Dermis blood vessel endothelial cell (primary cell): ENCODE measurements at places on chromosomes 7 and 10.
A peak's percentile ranks its signal among the peaks of the same experiment; 100 is the strongest.

- no peak for DNase-seq
These were observed 238.2 kb downstream of the GRID1 start for GRCh38 chr10:86128360-86128759.

- no peak for DNase-seq
These were observed 18.8 kb upstream of the LIPM start for GRCh38 chr10:88783724-88784123.

DNA sequence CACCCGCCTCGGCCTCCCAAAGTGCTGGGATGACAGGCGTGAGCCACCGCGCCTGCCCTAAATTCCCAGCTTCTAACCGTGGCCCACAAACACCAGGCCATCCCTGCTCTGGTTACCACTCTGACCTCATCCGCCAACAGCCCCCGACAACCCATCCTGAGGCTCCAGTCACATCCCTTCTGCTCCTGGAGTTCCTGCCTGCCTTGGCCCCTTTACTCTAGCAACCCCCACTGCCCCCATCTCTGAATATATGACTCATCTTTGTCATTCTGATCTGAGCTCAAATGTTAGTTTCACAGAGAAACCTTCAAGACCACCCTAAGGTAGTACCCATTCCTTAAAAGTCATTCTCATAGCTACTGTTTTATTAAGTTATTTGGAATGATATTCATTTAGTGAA lies 26.6 kb downstream of the RHEB start:
- no peak for DNase-seq

- no peak for DNase-seq
These were observed 587.7 kb downstream of the KCNMA1 start for GRCh38 chr10:77049896-77050295.

DNA sequence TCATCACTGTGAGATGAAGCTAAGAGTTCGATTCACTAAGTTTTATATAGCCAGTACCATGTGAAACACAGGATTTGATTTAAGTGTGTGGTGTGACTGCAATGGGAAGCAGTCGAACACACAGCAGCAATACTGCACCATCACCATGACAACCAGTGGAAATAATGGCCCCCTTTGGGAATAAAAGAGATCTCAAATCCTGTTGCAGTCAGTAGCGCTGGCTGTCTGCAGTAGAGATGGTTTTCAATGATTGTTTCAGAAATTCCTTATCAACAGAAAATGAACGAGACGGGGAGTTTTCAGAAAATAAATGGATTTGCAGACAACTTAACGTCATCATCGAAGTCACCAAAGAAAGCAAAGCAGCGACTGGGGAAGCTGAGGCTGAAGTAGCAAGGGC lies 91.0 kb downstream of the PTPRE start:
- DNase-seq: peak; percentile 75

- DNase-seq: no peak
These were observed 62.9 kb upstream of the CAMK2B start for GRCh38 chr7:44388089-44388970.

- DNase-seq: no peak
These were observed 36.6 kb downstream of the BRAF start for GRCh38 chr7:140888087-140888486.

DNA sequence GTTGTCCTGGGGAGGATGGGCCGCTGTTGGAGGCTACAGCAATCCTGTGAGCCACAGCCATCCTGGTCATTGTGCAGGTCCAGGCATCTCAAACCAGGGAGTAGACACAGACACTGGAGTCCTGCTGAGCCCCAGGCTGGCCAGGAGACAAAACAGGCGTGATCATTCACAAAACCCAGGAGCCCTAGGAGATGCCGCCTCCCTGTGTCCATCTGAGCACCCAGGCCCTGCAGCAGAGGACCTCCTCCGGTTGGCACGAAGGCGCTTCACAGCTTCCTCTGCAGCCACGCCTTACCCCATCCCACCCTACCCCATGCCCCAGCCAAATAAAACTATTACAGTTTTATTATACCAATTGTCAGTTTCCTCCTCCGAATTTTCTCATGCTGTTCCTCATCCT lies 183.6 kb downstream of the PLXNA4 start:
- DNase-seq: no peak

DNA sequence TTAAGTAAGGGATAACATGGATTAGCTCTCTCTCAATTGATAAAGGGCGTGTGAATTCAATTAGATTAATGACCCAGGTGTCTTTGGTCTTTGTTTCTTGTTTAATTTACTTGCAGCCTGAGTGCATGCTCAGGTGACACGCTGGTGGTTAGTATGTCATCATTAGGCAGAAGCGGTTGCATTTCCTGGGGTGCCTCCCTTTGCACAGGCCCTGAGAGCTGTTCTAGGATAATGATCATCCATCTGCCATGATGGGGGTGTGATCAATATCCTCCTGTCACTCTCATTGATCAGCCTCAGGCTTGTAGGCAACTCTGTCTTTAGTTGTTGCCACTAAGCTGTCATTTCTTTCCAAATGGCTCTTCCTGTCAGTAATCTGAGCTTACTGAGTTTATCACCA lies 99.6 kb upstream of the NPS start:
- DNase-seq: no peak

DNA sequence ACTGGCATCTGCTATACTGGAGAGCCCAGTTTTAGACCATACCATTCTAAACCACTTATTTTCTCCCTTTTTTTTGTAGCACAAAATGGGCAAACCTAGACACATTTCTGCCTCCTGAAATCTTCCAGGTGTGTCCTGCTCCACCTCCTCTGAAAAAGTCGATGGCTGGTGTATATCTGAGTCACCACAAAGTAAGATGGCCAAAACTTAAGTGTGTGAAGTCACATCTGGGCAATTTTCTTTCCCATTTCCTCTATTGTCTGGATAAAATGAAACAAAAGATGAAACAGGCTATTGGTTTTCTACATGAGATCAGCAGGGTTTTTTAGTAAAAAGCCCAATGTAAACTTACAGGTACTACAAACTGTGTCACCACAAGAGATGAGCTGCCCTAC lies 65.5 kb downstream of the OSBPL3 start:
- DNase-seq: peak; percentile 42

- no peak for DNase-seq
These were observed 48.8 kb downstream of the PLPP4 start for GRCh38 chr10:120505866-120506265.

GRCh38 chr10:50788951-50789945 lies 49.5 kb downstream of the ASAH2B start:
- peak; percentile 64 for DNase-seq

GRCh38 chr7:2926896-2927405 lies 82.8 kb upstream of the GNA12 start:
- no peak for DNase-seq

GRCh38 chr7:123348690-123349089 lies 148.9 kb upstream of the SLC13A1 start:
- DNase-seq: no peak

- no peak for DNase-seq
These were observed 94.9 kb downstream of the MARCHF5 start for GRCh38 chr10:92385831-92386230.

DNA sequence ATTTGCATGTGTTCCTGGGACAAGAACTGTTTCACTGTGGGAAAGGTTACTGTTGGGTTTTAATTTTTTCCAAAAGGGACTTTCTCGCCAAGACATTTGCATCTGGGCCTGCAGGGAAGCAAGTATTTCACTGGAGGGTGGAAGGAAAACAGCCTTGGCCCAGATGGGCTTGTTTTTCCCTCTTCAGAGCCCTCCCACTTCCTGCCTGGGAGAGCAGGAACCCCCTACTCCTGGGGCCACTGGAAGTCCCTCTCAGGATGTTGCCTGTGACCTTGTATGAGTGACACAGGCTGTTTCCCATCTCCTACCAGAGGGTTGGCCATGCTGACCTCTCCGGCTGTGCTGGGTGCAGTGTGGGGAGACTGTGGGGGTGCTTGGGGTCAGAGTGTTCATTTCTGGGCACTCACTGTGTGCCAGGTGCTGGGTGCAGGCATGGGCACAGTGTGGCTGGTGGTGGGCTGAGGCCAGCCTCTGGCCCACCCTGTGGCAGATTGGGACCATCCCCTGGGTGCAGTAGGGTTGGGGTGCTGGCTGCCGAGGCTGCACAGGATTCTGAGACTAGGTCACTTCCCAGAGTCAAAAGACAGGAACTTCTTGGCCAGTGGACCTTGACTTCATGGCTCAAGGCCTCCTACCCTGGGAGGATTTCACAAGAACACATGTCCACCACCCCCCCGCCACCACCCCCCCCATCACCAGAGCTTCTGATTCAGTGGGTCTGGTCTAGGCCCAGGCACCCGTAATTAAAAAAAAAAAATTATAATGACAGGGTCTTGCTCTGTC lies 10.2 kb downstream of the TSPAN15 start:
- DNase-seq: peak; percentile 56

DNA sequence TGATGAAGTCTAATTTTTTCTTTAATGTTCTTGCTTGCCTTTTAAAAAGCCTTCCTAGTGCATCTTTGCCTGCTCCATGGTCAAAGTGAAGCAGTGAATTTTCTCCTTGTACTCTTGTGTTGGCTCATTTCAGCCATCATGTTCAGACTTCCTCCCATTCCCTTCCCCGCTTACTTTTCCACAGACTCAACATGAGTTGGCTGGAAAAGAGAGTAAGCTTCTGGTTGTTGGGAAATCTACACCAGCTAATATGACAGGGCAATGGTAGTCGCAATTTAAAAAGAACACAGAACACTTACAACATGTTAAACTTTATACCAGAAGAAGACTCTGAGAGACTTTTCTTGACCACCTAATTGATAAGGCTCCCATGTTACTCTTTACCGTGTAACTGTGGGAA lies 24.3 kb upstream of the PDK4 start:
- DNase-seq: no peak

DNA sequence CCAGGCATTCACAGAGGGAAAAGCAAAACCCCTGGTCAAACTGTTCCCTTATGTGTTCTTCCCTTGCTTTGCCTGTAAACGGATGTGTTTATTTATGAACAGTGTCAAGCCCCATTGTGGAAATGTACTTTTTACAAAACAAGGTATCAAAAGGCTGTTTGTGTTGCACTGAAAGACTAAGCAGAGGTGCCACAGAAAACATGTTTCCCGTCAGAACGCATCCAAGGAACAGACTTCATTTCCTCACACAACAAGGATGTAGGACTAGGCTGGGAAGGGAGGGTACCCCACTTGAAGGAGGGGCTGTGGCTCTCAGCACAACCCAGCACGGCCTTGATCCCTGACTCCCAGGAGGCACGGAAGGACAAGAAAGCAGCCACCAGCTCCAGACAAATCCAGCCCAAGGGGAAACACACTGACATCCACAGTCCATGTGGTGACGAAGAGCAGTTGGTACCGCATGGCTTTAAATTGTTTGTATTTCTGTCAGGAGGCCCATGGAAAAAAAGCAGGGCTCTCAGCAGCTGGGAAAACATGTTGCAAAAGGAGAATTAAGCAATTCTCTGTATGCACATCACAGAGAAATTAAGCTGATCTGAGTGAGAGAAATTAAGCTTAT lies 85.6 kb downstream of the RNF216 start:
- DNase-seq: no peak

DNA sequence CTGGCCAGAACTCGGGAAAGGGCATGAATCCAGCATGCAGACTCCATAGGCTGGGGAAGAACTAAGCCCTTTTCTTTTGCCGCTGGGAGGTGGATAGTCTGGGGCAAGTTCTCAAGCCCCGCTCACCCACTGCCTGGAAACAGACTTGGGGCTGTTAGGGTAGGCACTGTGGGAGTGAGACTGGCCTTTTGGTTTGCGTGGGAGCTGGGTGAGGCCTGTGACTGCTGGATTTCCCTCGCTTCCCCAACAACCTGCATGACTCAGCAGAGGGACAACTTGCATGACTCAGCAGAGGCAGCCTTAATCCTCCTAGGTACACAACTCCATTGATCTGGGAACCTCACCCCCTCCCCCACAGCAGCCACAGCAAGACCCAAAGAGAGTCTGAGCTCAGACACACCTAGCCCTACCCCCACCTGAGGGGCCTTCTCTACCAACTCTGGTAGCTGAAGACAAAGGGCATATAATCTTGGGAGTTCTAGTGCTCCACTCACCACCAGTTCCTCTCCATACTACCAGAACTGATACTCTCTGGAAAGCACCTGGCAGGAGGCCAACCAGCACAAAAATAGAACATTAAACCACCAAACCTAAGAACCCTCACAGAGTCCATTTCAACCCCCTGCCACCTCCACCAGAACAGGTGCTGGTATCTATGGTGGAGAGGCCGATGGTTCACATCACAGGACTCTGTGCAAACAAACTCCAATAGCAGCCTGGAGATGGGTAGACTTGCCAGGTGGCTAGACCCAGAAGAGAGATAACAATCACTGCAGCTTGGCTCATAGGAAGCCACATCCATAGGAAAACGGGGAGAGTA lies 81.4 kb upstream of the LAMB4 start:
- DNase-seq: peak; percentile 84
